ENCODE measurements at places on chromosomes 13 and 19.
A peak's percentile ranks its signal among the peaks of the same experiment; 100 is the strongest.

GRCh38 chr13:27425918-27426630, 1.7 kb downstream of the GTF3A start:
- DNase-seq: peak; percentile 74

DNA sequence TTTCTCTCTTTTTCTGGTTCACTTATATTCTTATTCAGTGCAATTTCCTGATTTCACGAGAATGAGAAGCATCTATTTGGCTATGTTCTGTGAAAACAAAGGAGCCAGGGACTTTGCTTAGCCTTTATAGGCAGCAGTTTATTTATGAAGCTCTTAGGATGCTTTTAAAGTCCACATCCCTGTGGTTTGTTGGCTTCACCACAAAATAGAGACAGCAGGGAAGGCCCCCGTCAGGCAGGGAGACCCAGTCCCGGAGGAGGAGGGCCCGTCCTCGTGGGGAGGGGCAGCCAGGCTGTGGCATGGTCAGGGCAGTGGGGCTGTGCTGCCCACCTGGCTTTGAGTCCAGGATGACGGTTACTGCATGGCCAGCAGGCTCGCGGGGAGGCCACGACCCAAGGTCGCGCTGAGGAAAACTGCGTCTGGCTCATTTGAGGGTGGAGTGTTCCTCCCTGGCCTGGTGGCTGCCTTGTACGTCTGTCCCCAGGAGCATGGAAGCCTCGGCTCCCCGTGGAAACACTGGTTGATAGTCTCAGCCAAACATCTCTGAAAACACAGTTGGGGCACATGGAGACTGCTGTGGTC, 92.7 kb downstream of the ATP11A start:
- no peak for DNase-seq

- no peak for DNase-seq
Observed at GRCh38 chr13:21053231-21053630, 8.2 kb downstream of the LATS2 start.

DNA sequence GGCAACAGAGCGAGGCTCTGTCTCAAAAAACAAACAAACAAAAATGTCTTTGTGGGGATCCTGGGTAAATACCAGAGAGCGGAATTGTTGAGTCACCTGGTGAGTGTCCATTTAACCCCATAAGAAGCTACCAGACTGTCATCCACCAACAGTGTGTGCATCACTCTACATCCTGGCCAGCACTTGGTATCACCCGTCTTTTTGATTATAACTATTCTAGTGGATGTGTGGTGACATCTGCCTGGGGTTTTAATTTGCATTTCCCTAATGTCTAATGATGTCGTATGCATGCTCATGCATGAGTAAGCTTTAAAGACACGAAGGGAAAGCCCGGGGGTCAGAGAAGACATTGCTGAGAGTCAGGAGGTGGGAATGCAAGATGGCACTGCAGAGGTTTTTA, 126.7 kb upstream of the MRI1 start:
- DNase-seq: no peak

- DNase-seq: no peak
Observed at GRCh38 chr13:59834801-59835200, 328.9 kb downstream of the DIAPH3 start.

GRCh38 chr19:31096935-31097545, 252.2 kb downstream of the TSHZ3 start:
- DNase-seq: no peak

GRCh38 chr13:30742901-30743300, 7.6 kb downstream of the ALOX5AP start:
- DNase-seq: no peak

DNA sequence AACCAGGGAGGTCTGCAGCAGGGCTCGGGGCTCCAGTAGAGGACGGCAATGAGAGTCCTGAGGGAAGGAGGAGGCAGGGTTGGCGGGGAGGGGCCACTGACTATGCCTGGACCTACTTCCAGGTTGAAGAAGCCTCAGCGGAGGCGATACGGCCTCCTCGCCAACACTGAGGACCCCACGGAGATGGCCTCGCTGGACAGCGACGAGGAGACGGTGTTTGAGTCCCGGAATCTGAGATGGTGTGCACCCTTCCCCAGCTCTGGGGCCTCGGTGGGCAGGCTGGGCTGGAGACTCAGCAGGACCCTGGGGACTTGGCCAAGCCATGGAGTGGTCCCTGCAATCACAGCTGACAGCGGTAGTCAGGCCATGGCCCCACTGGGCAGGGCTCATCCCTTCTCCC, 1.7 kb downstream of the FAM174C start:
- DNase-seq: no peak

- no peak for DNase-seq
Observed at GRCh38 chr13:54647275-54647674, 1618.7 kb downstream of the OLFM4 start.

DNA sequence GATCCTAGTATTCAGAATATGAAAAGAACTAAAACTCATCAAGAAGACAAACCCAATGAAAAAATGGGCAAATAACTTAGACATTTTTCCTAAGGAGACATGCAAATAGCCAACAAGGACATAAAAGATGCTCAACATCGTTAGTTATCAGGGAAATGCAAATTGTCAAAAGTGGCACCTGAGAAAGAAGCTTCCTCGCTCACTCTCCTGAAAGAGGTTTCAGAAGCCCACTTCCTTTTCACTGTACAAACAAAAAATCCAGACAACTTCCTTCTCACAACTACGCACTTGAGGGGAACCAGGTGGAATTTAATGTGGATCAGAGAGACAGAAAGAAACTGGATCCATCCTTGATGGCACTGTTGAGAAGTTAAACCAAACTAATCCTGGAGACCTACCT, 41.5 kb downstream of the KLF12 start:
- DNase-seq: no peak

DNA sequence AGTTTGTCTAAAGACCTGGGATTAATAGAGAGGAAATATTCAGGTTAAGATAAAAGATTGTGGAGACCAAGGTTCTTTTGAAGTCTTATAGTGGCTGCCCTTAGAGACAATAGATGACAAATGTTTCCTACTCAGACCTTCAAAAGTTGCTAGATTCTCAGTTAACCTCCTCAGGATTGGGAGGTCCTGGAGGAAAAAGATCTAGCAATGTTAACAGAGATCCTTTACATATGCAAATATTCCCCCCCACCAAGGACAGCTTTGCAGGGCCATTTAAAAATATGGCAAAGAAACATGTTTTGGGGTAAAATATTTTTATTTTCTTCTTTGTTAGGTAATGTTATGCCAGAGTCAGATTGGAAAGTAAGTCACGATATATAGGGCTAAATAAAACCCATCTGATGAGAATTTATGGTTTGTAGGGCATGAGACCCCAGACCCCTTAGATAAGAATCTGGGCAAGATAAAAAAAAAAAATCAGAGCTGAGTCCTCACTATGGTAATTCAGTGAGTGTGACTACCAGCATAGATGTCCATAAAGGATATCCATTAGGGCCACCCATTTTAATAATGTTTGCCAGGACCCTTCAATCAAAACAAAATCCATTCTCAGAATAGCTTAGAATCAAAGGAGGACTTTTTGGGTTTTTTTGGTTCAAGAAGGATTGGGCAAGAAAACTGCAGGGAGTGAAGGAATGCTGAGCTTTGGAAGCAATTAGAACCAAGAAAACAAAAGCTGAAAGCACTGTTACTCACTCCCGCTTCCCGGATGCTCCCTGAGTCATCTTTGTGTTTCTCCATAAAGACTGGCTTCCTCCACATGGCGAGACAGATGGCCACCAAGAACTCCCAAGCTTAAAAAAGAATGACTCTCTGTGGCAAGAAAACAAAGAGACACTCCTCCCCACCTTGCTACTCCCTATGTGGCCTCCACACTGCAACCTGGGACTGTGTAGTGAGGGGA, 28.2 kb downstream of the VSTM1 start:
- DNase-seq: no peak

DNA sequence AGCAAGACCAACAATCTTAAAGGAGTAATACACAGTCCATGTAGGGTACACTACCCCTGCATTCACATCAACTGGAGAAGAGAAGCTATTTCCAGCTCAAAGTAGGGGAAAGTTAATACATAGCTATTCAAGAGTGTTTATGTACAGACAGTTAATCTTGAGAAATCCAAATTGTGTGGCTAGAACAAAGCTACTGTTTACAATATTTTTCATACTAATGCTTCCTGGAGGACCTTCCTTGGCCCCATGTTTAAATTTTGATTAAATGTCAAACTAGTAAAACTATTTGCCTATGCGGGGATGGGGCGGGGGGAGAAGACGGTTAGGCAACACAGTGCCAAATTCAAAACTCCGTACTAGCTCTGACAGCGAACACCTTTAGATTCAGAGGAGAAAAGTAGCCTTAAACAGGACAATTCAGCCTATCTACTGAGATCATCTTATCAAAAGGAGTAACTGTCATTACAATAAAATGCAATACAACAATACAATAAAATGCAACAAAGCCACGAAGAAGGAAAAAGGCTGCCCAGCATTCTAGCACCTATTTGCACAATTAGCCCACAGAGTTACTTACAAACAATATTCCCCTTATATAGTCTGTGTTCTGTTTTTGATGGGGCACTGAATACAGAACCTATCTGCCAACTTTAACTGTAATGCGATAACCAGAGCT, 29.1 kb downstream of the BRD4 start:
- DNase-seq: no peak

DNA sequence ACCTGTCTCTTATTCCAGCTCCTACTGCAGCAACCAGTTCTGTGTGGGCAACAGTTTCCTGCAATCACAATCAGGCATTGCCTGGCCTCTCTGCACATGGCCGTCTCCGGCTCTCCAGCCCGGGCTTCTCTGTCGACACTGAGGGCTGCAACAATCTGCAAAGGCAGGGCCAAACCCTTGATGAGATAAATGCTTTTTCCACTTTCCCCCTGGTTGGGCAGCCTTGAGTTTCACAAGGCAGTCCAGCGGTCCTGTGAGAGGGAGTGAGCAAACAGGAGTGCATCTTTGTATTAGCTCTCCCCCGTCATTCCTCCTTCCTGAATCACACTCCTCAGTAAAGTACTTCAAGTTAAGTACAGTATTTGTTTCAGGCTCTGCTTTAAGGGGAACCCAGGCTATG, 40.7 kb upstream of the VWA8 start:
- no peak for DNase-seq

DNA sequence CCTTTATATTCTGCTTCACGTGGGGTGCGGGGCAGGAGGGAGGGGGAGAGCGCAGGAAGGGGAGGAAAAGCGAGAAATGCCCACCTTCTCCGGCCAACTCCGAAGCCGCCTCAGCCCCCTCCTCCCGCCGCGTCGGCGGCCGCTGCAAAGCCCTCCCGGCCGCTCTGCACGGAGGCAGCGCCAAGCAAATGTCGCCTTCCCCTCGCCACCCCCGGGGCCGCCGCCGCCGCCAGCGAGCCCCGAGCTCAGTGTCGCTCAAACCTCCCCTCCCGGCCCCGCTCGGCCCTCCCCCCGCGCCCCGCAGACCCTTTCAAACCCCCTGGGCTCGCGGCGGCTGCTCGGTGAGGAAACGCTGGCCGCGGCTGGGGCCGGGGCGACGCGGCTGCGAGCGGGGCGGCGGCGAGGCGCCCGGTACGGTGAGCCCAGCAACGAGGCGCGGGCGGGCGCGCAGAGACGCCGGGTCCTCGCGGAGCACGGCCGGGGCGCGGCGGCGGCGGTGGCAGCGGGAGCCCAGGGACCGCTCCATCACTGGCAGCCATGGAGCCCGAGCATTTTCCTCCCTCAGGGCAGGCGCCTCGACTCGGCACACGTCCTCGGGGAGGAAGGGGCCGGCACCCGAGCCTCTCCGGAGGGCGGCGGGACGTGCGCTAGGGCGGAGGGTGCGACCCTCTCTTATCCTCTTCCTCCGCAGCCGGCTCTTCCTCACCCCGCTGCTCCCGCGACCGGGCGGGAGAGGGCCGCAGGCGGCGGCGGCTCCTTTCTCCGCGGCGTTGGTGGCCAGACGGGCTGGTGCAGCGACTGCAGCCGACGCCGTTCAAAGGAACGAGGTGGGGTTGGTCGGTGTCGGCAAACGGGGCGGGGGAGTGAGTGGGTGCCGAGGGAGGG, 463 bp upstream of the TSC22D1 start:
- peak; percentile 16 for DNase-seq
